ENCODE measurements at places on chromosomes 6 and 20.
A peak's percentile ranks its signal among the peaks of the same experiment; 100 is the strongest.

- DNase-seq: no peak
These were observed 94.1 kb downstream of the YTHDF1 start for GRCh38 chr20:63121749-63122405.

- peak; percentile 62 for DNase-seq
These were observed 5.3 kb upstream of the COL12A1 start for GRCh38 chr6:75210885-75211739.

DNA sequence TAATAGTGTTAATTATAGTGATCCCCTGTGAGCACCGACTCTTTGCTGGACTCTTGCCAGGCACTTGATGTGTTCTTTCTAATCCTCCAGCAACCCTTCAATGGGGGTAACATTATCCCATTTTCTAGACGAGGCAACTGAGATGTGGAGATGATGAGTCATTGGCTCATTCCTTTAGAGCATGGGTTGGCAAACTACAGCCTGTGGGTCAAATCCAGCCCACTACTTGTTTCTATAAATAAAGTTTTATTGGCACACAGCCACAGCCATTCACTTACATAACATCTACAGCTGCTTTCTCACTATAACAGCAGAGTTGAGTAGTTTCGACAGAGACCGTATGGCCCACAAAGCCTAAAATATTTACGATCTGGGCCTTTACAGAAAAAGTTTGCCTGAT is 249.5 kb upstream of the KCNG1 start:
- peak; percentile 51 for DNase-seq

DNA sequence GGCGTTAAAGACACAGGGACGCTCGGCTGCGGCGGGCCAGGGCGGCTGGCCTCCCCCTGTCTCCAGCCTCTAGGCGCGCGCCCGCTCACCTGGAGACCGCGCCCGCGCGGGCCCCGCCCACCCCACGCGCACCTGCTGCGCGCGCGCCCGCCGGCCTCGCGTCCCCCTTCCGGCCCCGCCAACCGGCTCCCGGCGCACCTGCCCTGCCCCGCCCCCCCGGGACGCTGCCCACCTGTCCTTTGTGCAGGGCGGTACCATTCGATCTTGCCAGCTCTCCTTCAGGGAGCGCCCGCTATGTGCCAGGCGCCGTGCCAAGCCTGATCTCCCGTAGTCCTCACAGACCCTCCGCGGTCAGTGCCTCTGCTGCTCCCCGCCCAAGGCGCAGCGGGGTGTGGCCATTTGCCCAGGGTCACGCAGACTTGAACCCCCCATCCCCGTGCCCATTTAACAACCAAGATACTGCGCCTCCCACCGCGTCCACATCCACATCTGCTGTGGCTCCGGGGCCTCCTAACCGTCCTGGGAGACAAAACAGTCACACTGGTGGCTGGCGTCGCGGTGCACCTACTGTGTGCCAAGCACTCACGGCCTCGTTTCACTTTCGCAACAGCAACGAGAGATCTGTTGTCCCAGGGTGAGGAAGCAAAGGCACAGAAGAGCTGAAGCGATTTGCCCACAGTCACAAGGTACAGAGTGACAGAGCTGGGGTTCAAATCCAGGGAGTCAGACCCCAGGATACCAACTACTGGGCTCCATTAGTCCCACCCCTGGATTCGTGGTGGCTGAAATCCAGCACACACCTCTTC is 48.1 kb downstream of the NOL4L start:
- no peak for DNase-seq

DNA sequence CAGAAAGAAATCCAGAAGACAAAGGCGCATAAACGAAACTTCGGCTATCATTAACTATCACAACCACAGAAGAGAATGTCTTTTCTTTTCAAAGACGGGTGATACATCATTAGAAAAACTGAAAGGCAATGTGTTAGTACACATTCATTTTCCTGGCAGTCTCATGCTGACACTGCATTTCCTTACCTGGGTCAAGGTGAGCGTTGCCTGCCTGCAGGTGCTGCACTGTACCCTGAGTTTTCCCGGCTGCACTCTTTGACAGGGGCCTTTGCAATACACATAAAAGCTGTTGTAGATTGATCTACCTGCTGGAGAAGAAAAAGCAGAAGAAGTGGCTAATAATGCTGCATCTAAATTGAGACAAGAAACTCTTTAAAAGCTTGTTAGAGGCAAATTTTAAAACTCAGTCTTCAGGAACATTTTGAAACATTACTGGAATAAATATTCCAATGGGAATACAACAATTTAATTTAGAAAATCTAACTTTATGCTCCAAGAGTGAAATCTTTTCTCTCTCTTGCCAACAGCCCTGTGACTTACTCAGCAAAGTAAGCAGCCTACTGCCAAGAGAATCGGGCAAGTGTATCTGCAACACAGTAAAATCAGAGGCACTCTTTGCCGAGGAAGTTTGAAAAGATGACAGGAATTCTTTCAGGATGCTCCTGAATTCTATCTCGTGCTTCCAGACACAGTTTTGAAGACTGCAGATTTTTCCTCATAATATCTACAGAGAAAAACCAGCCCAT is 526.4 kb downstream of the PRKN start:
- DNase-seq: no peak

GRCh38 chr20:62652041-62652893 is 10.0 kb downstream of the SLCO4A1 start:
- DNase-seq: peak; percentile 96

DNA sequence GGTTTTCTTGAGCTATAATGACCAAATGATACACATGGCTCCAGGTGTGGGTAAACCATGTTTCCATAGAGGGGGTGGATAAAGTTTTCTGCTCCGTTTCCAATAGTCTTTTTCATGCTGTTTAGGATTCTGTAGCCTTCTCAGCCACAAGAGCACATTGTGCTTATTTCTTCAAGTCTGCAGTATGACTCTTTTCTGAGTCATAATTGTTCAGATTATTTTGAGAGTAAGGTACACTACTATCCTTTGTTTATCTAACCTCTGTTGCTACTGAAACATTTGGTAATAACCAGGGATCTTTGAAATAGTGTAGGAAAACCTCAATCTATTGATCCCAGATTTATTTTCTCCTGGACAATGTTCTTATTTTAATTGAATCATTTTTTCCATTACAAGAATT is 247.9 kb upstream of the BMP2 start:
- DNase-seq: no peak

DNA sequence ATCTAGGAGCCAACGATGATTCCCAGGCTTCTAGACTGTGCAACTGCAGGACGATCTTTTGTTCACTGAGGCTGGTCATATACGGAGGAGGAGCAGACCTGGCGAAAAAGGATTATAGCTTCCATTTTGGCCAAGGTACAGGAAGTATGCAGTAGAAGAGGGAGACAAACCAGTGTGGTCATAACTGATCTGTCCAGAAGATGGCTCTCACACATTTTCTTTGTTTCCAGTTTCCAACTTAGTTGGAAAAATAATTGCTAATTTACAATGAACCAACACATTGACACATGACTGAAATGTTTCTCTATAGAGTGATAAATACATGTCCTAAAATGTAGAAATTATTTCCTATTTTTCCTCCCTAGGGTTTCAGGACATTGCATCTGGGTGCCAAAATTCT is 364.1 kb upstream of the BTBD3 start:
- DNase-seq: no peak

- no peak for DNase-seq
These were observed 14.3 kb upstream of the POPDC3 start for GRCh38 chr6:105194106-105194505.

DNA sequence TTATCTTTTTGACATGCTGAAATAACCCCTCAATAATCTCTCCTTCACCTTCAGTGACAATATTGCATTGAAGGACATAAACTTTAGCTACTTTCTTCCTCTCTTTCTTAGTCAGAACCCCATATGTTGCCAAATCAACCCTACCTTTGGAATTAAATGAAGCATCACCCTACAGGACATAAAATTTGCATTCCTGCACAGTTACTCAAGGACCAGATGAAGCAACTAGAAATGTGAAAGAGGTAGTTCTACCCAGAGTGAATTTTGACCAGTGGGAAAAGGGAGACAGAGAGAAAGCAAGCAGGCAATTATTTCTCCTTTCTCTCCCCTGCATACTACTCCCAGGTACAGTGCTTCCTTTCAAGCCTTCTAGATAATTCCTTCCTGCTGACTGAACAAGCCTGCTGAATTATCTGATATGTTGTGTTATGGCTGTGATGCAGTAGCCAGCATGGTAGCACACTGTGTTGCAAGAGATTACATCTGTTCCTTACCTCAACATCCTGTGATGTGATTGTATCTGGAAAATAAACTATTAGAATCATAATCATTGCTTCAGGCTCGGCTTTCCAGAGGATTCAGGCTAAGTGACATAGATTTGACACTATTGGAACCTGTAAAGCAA is 16.6 kb downstream of the TENT5A start:
- DNase-seq: no peak

GRCh38 chr6:150212778-150213177 is 69.9 kb downstream of the PPP1R14C start:
- no peak for DNase-seq

DNA sequence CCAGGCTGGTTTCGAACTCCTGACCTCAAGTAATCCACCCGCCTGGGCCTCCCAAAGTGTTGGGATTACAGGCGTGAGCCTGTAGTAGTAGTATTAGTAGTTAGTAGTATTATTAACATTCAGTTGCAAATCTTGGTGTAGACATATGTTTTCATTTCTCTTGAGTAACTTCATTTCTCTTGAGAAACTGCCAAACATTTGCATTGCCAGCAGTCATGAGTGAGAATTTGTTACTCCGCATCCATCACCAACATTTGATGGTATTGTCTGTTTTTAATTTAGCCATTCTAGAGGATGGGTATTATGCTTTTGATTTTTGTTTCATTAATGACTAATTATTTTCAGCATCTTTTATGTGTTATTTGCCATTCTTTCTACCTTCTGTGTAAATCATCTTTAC is 1.5 kb upstream of the ERVFRD-1 start:
- no peak for DNase-seq

GRCh38 chr6:159931112-159931511 is 37.8 kb upstream of the IGF2R start:
- DNase-seq: no peak

DNA sequence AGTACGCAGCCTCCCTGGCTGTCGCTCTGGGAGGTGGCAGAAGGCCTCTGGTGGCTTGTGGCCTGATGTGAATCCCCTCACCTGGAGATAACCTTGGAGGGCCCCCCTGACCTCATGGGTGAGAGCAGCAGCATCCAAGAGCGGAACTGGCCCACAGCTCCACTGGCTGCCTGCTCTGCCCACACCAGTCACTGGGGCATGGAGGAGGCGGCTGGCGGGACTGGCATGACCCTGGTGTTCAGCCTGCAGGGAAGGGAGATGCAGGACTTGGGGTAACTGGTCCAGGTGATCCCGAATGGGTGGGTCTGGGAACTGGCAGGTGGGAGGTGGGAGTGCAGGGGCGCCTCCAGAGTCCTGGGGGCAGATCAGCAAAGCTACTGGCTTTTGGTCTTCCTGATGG is 10.6 kb upstream of the DSN1 start:
- DNase-seq: no peak

DNA sequence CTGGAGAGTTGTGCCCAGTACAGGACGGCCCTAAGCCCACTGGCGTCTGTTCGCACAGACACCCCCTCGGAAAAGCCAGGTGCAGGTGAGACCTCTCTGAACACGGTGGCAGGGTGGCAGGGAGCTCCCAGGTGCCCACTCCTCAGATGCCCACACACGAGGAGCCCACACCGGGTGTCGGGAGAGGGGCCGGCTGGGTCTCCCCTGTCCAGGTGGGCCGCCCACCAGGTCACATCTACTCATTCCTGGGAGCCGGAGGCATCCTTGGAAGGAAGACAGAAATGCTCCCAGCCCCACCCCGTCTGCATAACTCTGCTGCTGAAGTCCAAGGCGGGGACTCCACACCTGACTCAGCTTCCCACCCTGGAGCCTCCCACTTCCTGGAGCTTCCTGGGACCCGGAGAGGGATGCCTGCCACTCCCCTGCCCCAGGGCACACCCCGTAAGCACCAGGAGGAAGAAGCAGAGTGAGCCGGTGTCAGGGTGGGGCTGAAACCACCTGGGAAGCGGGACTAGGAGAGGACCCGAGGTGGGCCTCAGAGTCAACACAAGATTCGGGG is 2.5 kb downstream of the SRMS start:
- no peak for DNase-seq

DNA sequence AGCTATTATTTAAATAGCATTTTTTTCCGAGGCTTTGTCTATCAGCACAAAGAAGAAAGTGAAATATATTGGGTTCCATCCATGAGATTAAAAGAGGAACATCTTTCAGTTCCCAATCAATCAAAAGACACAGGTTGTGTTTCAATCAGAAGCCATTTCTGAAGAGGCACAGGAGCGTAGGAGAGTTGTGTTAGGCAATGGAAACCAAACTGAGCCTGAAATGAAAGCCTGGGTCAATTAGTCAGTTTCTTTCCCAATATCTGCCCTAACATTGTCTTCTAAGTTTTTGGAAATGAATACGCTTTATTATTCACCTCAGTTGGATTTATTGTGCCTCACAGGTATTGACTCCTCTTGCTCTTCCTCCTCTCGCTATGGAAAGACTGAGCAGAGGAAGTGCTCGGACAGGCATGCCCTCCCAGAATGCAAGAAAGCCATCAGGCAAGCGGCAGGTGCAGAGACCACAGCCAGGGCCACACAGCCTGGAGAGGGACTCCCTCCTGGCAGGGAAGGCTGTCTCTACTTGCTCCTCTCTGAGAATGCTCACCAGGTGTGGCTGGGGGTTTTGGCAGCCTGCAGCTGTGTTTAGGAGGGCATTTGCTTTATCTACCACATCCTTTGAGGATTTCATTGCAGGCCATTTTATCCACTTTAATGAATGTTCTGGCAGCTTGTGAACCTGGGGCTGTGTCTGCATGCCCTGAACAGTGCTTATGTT is 100.8 kb upstream of the NEDD9 start:
- DNase-seq: peak; percentile 45

DNA sequence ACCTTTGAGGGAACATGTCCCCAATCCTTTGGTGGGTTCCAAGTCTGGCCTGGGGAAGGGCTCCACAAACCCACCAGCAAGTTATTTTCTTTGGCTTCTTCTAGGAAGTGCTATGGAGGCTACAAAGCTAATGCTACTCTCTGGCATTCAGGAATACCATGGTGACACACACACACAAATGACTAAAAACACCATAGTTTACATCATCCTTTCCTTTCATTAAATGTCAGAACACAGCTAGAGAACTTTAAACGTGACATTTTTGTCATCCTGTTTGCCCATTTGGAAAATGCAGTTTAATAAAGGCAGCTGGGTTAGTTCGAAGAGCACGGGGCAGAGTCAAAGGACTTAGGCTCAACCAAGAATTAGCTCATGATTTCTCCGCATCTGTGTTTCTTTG is 40.2 kb upstream of the PROKR2 start:
- peak; percentile 26 for DNase-seq

Measured in inflammatory macrophage (primary cell).